ENCODE measurements at places on chromosomes 4 and X.

- no peak for DNase-seq
These were observed 59.1 kb downstream of the IGFBP7 start for GRCh38 chr4:57051095-57051494.

GRCh38 chr4:152996672-152997071 is 60.5 kb downstream of the FHDC1 start:
- DNase-seq, result no peak

DNA sequence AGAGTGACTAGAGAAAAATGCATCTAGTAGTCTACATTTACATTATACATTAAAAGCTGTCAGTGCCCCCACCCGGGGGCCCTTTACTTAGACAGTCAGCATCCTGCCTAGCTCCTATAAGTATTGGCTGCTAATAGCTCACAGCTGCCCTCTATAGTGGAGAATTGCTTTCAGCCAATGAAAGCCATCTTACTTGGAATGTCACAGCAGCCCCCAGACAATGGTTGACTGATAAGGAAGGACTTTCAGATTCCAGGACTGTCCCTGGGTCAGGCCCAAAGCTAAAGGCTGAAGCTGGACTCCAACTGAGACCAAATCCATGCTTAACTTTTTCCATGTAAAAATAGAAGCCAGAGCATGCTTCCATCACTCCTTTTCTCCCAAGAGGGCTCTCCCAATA is 196.9 kb downstream of the ANKRD50 start:
- no peak for DNase-seq

DNA sequence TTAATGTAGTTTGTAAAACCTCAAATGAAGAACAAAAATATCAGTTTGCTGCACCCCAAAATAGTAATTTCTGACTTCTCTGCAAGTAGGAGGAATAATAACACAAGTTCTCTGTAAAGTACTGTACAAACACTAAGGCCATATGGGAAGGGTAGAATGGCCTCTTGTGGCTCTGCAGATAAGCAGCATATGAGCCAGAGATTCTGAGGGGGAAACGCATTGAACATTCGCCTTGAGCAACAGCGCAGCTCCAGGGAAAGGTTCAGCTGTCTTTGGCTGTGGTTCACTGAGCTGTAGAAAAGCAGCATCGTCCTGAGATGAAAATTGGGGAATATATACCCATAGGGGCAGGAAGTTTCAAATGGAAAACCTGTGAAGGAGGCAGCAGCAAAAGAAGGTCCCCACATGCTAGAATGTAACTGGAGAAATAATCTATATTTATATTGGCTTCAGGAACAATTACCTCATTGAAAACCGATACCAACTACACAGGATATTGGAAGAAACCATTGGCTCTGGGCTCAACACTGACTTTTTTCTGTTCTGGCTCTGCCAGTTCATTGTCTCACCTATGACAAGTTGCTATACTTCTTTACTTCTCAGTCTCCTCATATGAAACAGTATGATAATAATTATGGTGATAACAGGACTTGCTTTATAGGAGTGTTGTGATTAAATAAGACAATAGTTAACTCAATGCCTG is 357.6 kb upstream of the CPEB2 start:
- DNase-seq, result no peak

- DNase-seq, result no peak
These were observed 1112.5 kb downstream of the TECRL start for GRCh38 chr4:63296773-63297172.

GRCh38 chr4:100016191-100016590 is 66.1 kb upstream of the H2AZ1 start:
- no peak for DNase-seq

- no peak for DNase-seq
These were observed 50.4 kb upstream of the SLC25A4 start for GRCh38 chr4:185092535-185093197.

DNA sequence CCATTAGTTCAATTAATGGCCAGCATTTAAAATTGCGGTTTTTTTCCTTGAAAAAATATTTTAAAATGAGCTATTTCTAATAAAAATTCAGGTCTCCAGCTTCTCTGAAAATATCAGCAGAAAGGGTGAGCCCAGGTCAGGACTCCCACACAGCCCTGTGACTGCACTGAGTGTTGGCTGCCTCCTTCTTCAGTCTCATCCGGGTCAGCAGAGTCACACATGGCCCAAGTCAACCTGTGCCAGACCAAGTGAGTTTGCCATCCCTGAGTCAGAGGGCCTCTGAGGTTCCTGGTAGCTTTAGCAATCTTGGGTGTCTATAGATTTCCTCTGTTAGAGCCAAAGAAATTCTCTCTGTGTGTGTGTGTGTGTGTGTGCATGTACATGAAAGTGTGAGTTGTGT is 22.1 kb upstream of the MSX1 start:
- DNase-seq, result no peak

DNA sequence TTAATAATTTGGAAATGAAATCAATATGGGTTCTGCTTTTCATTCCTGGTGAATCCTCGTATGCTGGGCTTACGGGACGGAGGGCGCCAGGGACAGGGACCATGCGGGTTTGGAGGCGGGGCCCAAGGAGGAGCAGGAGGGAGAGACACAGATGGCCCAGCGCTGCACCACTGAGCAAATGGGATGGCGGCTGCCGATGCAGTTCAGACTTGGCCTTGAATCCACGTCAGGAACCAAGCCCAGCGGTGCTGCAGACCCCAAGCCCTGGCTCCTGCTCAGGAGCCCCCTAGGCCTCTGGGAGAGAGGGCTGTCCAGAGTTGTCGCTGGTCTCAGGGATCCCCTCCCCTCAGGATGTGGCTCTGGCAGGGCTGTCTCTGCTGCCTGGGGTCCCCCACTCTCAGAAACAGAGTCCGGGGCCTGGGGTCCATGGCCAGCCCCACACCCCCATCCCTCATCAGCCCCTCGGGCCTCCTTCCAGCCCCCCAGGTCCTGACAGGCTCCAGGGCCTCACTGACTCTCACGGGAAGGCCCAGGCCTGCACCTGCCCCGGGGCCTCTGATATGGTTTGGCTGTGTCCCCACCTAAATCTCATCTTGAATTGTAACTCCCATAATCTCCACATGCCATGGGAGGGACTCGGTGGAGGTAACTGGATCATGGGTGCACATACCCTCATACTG is 75.2 kb downstream of the FAM53A start:
- no peak for DNase-seq

- no peak for DNase-seq
These were observed 62.7 kb downstream of the SH3RF1 start for GRCh38 chr4:169208090-169208455.

Data from fibroblast of upper back skin (primary cell).